ENCODE measurements at places on chromosomes 16 and 17.

GRCh38 chr17:36598951-36599401 is 2.4 kb upstream of the MRM1 start:
- no peak for DNase-seq

DNA sequence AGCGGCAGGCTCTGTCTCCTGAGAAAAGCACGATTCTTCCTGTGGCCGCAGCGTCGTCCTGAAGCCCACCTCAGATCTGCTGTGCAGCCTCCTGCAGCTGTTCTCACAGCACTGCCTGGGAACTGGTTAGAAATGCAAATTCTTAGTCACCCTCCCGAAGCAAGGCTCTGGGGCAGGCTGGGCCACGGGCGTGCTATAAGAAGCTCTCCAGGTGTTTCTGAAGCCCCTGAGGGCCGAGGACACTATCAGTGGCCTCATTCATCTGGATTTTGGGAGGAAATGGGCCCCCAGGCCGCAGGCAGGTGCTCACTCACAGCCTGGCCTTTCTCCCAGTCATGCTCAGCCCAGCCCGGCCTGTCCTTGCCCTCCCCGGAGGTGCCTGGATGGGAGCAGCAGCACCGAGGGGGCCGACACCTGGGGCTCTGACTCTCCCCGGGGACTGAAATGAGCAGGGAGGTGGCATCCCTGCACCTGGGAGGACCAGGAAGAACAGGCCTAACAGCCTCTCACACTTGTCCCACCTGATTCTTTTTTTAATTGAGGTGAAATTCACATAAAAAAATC is 10.4 kb upstream of the NLRC3 start:
- no peak for DNase-seq

DNA sequence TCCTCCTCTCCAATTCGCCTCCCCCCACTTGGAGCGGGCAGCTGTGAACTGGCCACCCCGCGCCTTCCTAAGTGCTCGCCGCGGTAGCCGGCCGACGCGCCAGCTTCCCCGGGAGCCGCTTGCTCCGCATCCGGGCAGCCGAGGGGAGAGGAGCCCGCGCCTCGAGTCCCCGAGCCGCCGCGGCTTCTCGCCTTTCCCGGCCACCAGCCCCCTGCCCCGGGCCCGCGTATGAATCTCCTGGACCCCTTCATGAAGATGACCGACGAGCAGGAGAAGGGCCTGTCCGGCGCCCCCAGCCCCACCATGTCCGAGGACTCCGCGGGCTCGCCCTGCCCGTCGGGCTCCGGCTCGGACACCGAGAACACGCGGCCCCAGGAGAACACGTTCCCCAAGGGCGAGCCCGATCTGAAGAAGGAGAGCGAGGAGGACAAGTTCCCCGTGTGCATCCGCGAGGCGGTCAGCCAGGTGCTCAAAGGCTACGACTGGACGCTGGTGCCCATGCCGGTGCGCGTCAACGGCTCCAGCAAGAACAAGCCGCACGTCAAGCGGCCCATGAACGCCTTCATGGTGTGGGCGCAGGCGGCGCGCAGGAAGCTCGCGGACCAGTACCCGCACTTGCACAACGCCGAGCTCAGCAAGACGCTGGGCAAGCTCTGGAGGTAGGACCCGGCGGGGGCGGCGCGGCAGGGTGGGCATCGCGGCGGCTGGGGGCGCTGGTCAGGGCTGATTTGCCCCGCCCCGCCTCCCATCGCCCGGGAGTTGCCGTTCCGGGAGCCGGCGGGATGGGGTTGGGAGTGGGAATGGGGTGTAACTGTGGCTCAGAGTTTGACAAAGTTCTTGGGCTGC is 567 bp downstream of the SOX9 start:
- DNase-seq: peak; percentile 92

GRCh38 chr17:78512976-78513375 is 64.2 kb downstream of the DNAH17 start:
- DNase-seq: no peak

DNA sequence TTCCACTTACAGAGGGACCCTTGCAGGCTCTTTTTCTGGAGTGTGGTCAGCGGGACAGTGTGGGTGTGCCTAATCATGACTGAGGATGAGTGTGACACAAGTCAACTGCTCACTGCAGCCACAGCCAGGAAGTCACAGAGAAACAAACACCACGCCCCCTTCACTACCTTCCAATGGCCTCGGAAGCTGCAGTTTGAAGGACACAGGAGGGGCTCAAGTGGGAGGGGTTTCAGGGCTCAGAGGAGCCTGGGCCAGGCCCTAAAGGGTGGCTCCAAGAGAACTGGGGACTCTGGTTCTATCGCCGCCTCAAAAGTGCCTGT is 116.2 kb upstream of the SDK2 start:
- no peak for DNase-seq

GRCh38 chr16:29307598-29308507 is 98.7 kb downstream of the NPIPB11 start:
- no peak for DNase-seq

DNA sequence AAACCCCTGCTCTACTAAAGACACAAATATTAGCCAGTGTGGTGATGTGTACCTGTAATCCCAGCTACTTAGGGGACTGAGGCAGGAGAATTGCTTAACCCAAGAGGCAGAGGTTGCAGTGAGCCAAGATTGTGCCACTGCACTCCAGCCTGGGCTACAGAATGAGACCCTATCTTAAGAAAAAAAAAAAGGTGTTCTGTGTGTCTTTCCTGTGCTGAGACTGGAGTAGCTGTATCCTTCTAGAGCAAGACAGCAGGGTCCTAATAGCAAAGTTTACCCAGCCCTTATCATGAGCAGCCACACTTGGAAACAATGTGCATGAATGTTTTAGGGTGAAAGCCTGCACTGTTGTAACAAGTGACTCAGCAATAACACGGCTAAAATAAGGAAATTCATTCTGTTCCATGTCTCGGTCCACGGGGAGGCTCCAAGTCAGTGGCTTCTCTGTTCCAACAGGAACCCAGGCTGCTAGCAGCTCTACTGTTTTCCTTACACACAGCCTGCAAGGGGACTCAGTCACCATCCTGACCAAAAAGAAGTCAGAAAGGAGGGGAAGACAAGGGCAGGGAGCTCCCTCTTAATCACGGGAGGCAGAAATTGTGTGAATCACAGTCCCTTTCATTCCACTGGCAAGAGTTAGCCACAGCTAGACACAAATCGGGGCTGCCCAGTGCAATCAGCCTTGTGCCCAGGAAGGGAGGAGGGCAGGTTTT is 7.1 kb upstream of the SLC5A11 start:
- no peak for DNase-seq
